ENCODE measurements at places on chromosomes 2 and 18.

GRCh38 chr2:196159221-196159892 lies 12.0 kb downstream of the STK17B start:
- no peak for DNase-seq

GRCh38 chr2:182179176-182179575 lies 193.5 kb downstream of the PPP1R1C start:
- no peak for DNase-seq

DNA sequence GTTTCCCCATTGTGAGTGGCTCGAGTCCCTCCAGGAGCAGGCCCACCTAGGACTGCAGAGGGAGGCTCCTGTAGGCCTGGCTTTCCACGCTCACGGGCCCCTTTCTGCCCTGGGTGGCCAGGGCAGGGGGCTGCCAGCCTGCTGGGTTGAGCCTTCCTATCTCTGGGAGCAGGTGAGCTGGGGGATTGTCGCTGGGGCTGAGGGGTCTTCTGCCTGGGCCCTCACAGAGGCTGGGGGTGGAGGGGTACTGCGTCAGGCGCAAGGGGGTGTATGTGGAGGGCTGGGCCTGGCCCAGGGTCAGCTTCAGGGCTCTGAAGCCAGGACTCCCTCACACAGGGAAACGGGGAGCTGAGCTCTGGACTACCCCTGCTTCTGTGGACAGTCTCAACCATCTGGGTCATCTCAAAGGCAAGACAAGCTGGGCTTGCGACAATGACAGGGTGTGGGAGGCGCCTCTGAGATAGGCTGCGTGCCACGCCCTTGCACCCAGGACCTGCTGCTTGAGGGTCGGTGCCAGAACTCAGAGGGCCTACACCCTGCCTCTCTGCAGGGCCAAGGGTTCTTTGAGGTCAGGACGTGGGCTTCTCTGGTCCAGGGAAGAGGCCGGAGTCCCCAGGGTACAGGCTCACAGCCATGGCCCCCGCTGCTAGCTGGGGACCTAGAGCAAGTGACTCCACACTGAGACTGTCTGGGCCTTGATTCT lies 206.1 kb downstream of the TWIST2 start:
- DNase-seq: no peak

DNA sequence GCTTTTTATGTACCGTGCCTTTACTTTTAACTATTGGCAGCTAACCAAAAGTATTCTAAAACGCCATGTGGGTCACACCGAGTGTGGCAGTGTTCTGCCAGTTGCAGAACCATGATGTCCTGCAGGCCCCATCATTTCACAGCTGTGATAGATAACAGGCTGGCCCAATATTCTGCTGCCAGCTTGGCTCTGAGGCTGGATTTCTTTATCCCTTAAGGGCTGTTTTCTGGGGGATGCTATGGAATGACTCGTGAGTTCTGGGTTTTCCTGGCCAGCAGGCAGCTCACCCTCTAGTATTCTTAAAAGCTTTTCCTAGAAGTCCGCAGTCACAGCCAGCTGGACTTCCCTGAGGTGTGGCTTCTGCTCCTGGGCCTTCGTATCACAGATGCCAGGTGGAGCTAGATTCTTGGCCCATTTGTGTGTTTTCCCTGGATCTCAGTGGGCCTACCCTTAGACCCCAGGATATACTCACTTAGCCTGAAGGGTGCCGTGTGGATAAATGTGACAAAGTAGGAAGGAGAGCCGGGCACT lies 41.0 kb downstream of the FHOD3 start:
- no peak for DNase-seq

DNA sequence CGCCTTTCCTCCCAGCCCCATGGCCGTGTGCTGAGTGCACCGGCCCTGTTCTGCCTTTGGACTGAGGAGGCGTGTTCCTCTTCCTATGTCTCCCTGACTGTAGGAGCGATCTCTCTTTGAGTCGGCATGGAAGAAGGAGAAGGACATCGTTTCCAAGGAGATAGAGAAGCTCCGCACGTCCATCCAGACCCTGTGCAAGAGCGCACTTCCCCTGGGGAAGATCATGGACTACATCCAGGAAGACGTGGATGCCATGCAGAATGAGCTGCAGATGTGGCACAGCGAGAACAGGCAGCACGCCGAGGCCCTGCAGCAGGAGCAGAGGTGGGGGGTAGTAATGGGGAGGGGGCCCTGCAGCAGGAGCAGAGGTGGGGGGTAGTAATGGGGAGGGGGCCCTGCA lies 29.4 kb upstream of the ASB1 start:
- no peak for DNase-seq

- peak; percentile 19 for DNase-seq
Measured at GRCh38 chr2:166180951-166181812, 53.4 kb upstream of the SCN1A start.

DNA sequence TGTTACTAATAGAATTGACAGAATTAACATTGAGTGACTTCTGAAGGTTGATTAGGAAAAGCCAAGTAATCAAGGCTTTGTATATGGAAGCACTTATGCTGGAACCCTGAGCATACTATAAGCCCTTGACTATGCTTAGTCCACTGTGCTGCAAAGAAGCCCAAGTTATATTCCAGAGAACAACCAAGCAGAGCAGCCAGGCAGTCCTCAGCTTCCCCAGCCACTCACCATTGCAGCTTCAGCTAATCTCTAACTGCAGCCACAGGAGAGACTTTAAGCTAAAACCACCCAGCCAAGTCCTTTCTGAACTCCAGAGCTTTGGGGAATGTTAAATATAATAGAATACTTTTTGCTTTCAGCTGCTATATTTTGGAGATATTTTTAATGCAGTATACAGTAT lies 164.4 kb upstream of the VWC2L start:
- DNase-seq: no peak

DNA sequence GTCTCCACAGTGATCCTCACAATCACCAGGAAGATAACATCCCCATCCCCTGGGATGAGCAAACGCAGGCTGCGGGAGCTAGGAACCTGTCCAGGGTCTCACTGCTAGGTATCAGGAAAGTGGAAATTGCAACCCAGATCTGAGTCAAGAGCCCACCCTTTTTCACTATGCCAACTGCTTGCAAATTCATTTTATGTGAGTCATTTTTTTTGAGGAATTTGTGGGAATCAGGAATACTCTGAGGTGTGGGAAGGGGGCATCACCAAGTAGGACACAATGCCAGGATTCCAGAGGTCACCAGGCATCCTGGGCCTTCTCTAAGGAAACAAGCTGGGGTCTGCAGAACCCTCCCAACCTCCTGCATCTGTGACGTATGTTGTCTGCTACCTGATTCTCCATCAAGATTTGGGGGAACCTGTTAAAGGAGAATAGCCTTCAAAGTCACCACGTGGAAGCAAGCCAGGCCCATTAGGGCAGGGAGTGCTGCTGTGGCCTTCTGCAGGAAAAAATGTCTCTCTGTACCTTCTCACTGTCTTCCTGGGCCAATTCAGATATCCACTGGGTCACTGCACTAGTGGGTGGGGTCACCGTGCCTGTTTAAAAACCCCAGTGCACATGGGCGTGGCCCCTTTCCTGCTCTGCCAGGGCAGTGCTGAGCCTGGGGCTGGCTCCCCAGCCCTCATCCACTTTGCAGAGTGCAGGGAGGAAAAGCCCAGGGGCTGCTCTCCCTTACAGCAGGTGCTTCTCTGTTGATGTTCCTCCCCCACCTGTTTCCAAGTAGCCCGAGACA lies 50.2 kb downstream of the MCFD2 start:
- DNase-seq: no peak

DNA sequence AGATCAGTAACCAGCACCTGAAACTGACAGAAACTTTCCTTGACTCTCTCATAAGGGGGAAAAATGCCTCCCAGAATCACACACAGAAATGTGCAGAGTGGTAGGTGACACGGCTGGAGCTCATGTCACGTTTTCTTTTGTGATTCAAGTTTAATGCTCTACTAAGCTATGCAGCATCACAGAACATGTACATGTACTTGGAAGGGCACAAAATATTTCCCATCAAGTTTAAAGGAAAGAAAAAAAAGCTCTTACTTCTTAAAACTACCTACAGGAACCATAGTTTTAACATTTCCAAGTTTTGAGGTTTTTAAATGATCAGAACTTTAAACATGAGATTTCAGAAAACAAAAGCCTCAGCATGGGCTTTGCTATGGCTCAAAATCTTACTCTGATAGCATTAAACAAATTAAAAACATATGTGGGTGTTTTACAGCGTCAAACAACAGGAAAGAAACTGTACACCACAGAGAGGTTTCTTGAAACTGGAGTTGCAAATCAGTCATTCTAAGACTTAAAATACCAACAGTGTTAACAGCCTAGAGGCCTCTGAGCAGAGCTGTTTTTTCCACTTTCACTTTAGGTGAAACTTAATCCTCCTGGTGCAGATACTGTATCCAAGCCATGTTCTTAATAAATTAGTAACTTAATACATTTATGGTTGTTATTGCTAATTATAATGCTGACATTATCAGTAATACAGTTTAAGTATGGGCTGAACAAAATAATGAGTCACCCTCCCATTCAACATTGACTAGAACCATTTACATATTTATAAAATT lies 30.1 kb downstream of the MBP start:
- DNase-seq: no peak

GRCh38 chr18:58525517-58525916 lies 103.4 kb downstream of the ALPK2 start:
- peak; percentile 31 for DNase-seq

GRCh38 chr2:108916796-108917421 lies 72.1 kb downstream of the EDAR start:
- peak; percentile 4 for DNase-seq

GRCh38 chr2:224360801-224361251 lies 41.1 kb downstream of the FAM124B start:
- DNase-seq: no peak

- no peak for DNase-seq
Measured at GRCh38 chr2:98448441-98449145, 3.9 kb downstream of the INPP4A start.

DNA sequence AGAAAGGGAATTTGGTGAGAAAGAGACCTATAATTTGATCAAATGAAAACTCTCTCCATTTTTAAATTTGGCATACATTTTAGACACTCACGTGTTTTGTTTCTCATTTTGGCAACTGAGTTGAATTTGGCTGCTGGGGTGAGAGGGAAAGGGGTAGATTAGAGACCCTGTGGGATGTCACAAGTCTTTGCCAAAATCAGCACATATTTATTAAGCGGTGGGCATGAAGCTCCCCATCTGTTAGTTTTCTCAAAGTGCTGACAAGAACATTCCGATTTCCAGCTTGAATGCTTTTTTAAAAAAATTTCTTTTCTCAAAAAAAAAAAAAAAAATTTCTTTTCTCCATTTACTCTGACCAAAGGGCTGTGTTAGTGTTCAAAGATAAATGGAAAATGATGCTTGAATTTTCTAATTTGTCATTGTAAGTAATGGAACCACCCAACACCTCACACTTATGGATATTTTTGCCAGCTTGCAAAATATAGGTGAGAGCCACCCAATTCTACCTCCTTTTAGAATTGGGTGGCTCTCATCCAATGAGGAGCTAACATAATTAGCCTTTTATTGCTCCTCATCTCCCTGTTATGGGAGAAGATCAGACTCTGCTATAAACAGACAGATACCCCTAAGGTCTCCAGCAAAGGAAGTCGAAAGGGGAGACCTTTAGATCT lies 222.9 kb upstream of the FN1 start:
- no peak for DNase-seq

All from foreskin melanocyte (primary cell).